Right renal pelvis (tissue), 4 donors: ENCODE measurements at places on chromosomes 4 and X. TPM values are rescaled to one million over a fixed set of nuclear protein-coding genes. Genes with fewer than 3 reads are reported as not detected.

Gene ENPEP
- polyA plus RNA-seq = 240 TPM

Gene PHKA1
- polyA plus RNA-seq = 5.4 TPM

Gene SLC4A4
- polyA plus RNA-seq = 70.4 TPM

Gene FOXO4
- polyA plus RNA-seq = 23.8 TPM

Gene RPA4
- not detected for polyA plus RNA-seq

Gene ESX1
- polyA plus RNA-seq = not detected

Gene VCX3B
- 0.22 TPM for polyA plus RNA-seq

Gene UGT2B17
- polyA plus RNA-seq = not detected

Gene SSX4B
- polyA plus RNA-seq = not detected

Gene MAGEB2
- polyA plus RNA-seq = not detected

Gene CYBB
- 12.1 TPM for polyA plus RNA-seq

Gene SNCA
- polyA plus RNA-seq = 65.9 TPM
